ENCODE measurements at places on chromosomes 6 and 20.
A peak's percentile ranks its signal among the peaks of the same experiment; 100 is the strongest.

DNA sequence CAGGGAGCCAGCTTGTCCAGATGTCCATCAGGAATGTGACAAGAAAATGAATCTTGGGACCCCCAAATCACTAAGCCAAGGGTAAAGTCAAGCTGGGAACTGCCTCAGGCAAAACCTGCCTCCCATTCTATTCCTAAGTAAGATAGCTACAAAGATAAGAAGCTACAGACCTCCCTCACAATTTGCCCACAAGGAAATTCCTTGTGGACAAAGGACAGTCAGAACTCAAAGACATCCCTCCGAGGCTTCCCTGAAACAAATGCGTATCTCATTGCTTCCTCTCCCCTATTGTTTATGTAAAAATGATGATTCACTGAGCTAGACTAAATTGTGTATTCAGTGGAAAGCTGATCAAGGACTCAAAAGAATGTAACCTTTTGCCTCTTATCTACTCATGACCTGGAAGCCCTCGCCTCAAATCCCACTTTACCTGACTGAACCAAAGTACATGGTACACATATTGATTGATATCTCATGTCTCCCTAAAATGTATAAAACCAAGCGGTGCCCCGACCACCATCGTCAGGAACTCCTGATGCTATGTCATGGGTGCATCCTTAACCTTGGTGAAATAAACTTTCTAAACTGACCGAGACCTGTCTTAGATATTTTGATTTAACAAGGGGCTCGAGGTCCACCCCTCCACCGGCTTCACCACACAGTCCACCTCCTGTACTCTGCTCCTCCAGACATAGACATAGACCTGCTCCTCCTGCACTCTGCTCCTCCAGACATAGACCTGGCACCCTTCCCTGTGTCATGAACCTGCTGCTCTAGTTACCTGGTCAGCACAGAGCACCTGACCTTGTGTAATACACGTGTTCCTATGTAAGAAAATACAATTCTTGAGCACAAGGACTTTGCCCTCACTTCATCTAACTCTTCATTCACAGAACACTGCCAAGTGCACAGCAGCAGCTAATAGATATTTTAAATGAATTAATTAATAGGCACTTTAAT is 81.4 kb downstream of the WDR27 start:
- peak; percentile 47 for DNase-seq

- no peak for DNase-seq
These were observed 195.0 kb downstream of the SYNDIG1 start for GRCh38 chr20:24664266-24664986.

DNA sequence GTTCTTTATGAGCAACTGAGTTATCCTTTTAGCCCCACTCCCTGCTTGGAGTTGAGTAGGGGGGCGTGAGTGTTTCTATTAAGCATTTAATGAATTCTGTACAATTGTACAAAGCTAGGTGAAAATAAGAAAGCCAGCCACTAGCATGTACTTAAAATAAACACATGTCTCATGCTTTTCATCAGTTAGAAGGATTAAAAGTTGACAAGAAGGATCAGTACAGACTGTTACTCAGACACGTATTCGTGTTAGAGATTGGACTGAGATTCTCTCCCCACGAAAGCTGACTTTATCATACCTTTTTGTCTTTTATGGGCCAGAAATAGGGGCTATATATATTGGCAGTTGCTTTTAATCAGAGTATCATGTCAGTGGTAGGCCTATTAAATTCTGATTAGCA is 1.7 kb downstream of the HSF2 start:
- DNase-seq: no peak

DNA sequence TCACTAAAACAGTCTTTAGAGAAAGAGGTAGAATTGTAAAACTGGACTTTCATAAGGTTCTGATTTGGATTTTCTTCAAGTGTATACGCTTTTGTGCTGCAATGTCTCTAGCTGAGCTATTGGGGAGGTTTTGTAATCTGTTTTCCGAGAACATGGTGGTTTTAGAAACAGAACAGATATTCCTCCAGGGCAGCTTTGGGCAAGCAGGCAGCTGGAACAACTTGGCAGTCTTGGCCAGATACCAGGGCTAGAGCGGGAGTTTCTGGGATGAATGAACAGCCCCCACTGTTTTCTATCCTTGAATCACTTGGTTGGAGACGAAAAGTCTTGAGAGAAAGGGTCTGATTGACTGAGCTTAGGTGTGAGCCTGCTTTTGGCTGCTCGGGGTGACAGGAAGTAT is 17.1 kb upstream of the ARMC2 start:
- no peak for DNase-seq

- DNase-seq: no peak
These were observed 241.4 kb downstream of the SLC24A3 start for GRCh38 chr20:19453862-19454261.

DNA sequence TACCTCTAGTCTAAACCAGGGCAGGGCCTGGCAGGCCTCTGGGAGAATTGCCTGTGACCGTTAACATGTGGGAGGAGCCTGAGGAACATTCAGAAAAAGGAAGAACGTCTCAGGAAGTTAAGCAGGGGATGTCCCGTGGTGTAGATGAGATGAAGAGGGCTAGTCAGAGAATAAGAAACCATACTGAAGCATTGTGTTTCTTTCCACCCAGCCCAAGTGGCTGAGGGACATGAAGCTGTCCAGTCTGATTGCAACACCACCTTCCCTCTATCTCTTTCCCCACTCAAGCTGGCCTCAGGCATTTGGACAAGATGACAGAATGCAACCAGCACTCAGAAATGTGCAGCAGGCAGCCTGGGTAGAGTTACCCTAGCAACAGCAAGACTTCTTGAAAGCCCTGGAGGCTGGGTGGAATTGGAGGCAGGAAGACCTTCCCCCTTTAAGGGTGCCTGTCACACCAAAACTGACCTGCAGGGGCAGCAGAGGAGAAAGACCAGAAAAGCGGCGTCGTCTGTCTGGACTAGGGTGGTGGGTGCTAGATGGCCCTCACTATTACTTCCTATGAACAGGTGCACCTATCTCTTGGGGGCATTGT is 186.1 kb downstream of the UNC5CL start:
- DNase-seq: no peak

DNA sequence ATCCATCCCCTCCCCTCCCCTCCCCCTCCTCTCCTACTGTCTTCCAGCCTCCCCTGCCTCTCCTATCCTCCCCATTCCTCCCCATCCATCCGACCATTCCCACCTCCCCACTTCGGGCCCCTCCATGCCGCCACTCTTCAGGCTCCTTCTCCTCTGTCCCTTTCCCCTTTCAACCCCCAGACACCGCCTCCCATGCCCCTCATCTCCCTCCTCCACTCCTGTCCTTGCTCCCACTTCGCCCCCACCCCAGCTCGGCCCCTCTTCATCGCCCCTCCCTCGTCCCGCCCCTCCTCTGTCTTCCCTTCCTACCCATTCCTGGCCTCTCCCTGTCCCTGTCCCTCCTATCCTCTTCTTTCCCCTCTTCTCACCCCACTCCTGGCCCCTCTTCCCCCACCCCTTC is 554 bp upstream of the CST3 start:
- DNase-seq: no peak

DNA sequence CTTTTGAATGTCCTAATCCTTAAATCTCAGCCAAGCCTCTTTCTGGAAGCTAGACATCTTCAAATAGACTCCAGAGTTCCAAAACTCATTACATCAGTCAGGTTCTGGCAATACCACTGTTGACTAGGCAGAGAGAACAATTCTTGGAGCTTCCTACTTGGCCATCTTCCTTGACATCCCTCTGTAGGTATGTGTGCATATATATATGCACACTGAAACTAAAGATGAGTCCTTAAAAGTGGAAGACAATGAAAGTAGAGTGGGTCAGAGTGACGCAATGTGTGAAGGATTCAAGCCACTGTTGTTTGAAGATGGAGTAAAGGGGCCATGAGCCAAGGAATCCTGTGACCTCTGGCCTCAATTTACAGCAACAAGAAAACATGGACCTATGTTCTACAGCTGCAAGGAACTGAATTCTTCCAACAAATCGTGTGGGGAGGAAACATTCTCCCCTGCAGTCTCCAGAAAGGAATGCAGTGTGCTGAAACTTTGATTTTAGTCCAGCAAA is 18.7 kb upstream of the DUSP22 start:
- no peak for DNase-seq

- DNase-seq: no peak
These were observed 2.9 kb downstream of the ZSCAN31 start for GRCh38 chr6:28333047-28333446.
